ENCODE measurements at places on chromosomes 1 and 21.

DNA sequence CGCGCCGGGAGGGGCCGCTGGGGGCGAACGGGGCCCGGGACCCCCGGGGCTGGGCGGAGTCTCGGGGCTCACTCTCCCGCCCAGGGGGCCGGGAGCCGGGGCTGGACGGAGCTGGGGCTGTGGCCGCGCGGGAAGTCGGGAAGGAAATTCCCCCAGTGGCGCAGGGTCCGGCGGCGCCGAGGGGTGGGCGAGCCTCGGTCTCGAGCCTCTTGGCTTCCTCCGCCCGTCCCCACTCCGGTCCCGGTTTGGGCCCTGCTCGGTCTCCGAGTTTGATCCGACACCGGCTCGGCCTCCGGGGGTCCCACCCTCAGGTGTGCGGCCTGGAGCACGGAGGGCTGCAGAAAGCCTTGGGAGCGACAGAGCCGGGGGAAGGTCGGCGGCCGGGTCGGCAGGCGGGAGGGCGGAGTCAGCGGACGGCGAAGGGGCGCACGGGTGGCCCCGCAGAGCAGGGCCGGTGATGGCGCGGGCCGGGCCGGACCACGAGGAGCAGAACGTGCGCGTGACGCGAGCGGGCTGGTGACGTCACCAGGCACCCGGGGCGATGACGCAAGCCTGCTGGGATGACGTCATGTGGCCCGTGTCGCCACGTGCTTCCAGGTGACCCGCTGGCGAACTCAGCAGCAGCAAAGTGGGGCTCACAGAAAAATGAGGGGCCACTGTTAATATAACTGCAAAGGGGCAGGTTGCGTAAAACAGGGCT is 610 bp upstream of the HES4 start:
- peak; percentile 60 for DNase-seq

DNA sequence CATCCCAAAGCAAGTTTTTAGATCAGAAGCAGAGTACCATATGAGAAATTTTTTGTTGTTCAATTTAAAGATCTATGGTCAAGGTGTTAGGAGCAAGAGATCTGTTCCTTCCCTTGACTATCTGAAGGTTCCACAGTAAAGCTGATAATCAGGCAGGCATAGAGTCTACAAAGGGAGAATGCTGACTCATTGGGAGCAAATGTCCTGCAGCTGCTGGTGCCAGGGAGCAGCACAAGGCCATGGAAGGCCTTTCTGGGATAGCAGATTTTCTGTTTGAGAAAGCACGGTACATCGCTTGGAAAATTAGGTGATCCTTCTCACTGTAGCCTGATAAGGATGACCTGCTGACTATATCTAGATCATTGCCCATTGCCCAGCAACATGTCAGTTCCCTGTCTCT is 210.1 kb upstream of the C1orf87 start:
- DNase-seq, result no peak

GRCh38 chr1:145927916-145928643 is 796 bp upstream of the RBM8A start:
- no peak for DNase-seq

DNA sequence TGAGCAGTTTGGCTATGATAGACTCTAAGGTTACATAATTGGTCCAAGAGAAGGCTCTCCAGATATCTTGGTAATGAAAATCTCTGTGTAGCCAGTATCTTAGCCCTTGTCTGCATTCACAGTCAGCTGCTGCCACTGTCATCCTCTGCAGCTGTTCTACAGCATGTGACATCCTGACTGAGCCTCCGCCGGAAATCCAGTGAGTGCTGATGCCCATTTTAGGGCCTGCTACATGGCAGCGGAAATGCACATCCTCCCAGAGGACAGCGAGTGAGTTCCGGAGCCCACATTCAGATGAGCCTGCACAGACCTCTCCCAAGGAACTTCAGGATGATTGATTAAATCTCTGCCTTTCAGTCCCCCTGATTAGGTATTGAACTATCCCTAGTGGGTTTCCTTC is 237.1 kb downstream of the HHIPL2 start:
- no peak for DNase-seq

DNA sequence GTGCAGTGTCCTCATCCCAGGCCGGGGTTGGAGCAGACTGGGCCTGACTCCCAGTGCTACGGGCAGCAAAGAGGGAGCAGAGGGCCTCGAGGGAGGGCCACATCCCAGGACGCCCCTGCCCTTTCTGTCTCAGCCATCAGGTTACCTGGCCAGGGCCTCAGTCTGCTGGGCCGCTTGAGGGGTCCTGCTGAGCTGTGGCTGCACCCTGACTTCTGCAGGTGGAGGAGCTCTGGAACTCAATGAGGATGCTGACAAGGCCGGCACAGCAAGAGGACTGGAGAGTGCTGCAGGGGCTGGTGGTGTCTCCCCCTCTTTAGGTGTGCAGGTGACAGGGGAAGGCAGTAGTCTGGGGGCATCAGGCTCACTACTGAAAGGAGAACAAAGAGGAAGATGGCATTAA is 3.3 kb downstream of the ZNF692 start:
- no peak for DNase-seq

DNA sequence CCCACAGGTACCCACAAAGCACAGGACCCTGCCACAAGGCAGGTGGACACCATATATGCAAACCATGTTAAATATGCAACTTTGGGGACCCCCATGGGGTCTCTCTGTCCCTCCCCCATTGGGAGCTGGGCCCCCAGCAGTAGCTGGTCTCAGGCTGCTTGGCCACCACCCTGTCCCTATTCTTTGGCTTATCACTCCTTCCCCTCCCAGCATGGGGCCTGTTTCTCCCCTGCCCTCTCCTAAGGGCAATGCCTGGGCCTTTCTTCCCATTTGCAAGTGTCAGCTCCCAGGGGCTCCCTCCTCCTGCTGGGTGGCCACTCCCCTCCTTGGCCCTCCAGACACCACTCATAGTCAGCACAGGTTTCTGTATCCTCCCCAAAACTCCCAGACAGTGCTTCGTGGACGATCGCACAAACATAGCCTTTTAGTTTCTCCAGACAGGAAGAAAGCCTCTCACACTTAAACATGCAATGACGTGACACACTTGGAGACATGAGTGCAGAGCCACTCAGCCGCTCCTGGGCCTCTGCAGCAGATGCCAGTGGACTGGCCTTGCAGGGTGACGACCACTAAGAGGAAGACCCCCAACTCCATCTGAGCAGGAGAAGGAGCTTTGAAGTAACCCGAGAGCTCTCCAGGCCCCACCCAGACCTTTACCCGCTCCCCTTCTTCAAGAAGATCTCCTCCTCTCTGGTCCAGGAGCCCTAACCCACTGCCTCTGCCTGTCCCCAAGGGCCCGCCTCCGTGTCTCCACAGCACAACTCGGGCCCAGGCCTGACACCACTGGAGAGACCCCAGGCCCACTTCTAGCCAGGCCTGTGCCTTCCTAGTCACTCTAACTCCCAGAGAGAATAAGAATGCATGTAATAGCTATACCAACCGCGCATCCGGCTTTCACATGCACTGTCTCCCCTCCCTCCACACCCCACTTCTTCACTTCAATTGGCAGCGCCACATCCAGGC is 22.9 kb downstream of the CITED4 start:
- no peak for DNase-seq

- DNase-seq, result no peak
These were observed 36.2 kb upstream of the KCNA10 start for GRCh38 chr1:110554871-110555801.

GRCh38 chr1:3017440-3018050 is 3.7 kb upstream of the ACTRT2 start:
- no peak for DNase-seq

- DNase-seq, result no peak
These were observed 637 bp upstream of the MYBPHL start for GRCh38 chr1:109307274-109308021.

DNA sequence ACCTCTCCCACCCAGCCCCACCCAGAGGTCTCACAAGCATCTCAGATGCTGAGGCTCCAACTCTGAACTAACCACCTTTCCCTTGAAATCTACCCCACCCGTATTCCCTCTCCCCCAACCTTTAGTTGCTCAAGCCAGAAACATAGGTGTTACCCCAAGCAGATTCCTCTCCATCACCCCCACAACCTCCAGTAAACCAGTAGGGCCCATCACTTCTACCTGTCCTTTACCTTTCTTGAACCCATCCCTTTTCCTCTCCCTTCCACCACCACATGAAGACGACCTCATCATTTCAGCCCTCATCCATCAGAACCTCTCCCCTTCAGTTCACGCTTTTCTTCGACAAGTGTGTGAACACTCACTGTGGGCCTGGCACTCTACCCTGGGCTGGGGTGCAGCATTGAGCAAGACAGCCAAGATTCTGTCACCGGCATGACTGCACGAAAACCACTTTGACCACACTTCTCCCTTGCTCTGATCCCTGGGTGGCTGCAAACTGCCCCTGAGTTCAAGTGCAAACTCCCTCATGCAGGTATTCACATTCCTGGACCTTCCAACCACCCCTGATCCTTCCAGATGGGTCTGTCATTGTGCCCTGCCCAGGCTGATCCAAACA is 65.5 kb upstream of the LAPTM5 start:
- DNase-seq, result peak; percentile 57
